ENCODE measurements at places on chromosomes 2 and 18.
A peak's percentile ranks its signal among the peaks of the same experiment; 100 is the strongest.

- no peak for DNase-seq
Observed at GRCh38 chr2:240196716-240197461, 56.4 kb upstream of the OTOS start.

DNA sequence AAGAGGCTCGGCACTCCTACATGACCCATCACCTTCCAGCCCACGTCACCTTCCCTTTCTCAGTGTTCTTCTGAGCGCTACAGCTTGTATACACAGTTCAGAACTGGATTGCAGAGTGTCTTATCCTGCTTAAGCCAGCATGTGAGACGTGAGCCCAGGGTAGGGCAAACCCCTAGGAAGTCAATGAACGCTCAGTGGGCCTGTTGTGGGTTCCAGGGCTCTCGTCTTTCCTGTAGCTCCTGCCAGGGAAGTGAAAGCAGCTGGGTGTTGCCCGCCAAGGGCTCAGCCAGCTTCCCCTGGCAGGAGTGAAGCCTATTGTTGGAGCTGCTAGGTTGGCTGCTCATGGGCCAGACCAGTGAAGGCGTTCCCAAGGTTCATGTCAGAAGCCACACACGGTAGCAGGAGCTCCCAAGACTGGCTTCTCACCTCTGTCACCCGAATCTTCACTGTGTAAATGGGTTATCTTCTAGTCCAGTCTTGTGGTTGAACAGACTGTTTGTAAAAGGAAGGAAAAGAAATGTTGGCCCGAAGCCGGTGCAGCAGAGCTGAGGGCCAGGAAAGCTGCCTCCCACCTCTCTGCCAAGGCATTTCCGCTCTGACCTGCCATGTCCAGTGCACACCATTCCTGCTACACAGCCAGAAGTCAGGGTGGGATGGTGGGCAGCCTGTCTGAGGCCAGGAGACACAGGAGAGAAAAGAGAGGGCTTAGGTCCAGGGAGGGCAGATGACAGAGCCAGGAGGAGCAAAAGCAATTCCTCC, 69.6 kb upstream of the RMDN2 start:
- peak; percentile 20 for DNase-seq

DNA sequence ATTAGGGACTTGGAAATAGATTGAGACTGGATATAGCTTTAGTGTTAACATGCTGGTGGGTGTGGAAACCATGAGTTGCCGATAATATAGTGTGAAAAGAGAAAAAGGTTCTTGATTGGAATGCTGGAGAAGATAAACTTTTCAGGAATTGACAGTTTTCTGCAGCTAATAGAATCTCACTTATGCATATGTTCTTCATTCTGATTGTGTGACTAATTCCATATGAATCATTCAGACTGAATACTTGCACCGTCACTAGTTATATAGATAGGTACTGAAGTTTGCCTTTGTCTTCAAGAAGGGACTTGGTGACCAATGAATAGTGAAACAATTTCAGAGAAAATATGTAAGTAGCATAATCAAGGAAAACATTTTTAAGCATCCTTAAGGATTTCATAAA, 225.7 kb upstream of the FOSL2 start:
- DNase-seq, result peak; percentile 59

DNA sequence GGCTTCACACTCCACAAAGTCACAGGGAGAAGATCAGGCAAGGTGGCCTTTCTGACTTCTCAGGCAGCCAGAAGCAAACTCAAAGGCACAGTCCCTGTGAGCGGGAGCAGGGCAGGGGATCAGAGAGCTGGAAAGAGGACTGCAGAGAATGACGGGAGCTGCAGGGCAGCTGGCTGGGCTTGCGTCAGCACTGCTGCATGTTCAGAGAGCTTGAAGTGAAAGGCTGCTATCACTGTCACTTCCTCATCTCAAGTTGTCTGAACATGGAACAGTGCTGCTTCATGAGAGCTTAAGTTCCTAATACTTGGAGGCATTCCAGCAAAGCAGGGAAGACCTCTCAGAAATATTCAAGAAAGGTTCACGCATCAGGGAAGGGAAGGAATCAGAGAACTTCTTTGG, 20.4 kb downstream of the TGFBRAP1 start:
- DNase-seq, result peak; percentile 58

DNA sequence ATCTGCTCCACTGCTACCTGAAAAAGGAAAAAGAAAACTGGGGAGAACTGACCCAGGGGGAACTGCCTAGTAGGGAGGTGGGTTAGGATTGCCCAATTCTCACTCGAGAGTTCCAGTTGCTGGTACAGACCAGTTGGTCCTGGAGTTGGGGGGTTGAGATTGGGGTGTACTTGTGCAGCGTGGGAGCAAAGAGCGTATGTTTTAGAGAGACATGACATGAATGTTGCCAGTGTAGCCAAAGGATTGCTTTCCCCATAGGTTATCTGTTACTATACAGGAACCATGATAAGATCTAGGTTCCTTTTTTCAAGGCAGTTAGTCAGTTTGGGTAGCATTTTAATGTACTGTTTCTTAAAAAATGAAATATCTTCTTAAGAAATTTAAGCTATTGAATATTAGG, 68.6 kb downstream of the APLF start:
- no peak for DNase-seq

DNA sequence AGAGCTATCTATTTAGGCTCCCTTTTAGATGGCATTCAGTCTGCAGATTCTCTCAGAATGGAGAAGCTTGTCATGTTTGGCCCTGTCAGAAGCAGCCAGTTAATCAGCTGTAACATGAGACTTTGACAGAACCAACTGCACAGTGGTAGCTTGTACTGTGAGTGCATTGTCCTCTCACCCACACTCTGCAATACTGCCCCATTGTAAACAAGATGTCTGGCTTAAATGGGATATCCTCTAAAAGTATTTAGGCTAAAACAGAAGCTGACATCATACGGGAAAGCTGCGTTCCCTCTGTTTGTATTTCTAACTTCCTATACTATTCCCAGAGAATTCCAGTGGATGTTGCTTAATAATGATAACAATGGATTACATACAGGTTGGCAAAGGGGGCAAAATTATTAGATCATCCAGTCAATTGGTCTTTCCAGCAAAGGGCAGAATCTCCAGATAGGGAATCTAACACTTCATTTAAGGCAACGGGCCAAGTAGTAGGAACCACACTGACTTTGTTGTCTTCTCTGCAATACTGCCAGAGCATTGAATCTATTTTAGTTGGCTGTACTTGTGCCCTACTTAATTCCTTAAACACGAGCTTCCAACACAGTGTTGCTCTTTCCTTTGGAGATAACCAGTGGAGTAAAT, 15.4 kb upstream of the STAT4 start:
- DNase-seq, result peak; percentile 85

GRCh38 chr2:134207589-134208209, 46.2 kb upstream of the MGAT5 start:
- DNase-seq, result peak; percentile 57

- peak; percentile 88 for DNase-seq
Observed at GRCh38 chr18:59787998-59788790, 91.0 kb upstream of the CCBE1 start.

DNA sequence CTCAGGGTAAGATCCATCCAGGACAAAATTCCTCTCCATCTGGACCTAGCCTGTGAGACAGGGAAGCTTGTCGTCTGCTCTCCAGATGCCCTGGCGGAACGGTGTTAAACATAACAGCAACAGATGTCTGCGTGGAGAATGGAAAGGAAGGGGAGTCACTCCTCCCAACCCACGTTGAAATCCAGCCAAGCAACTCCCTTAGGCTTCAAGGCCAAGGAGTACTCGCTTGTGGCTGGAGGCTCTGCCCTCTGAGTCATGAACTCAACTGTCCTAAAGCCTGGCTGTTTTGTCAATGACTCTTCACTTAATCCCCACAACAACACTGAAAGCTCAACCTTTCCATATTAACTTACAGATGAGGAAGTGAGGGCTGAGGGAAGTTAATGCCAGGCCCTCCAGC, 42.2 kb downstream of the TPO start:
- DNase-seq, result peak; percentile 8

GRCh38 chr2:129929321-129930290, 49.9 kb upstream of the RAB6C start:
- DNase-seq, result peak; percentile 20

DNA sequence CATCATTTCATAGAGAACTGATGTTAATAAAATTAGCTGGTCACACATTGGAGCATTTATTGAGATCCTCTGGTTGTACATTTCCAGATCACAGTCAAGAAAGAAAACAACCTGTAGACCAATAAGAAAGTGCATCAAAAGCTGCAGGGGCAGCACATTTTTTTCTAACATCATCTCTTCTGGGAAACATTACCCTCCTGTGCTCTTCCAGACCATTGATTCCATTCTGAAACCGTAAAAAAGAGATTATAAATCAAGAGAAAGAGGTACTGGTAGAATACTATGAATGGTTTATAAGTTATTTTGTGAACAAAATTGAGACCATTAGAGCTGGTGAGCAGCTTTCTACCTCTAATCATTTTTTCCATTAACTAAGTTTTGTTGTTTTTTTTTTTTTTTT, 1548.2 kb upstream of the CELF4 start:
- no peak for DNase-seq

GRCh38 chr2:160582490-160583145, 89.0 kb upstream of the RBMS1 start:
- peak; percentile 87 for DNase-seq

- DNase-seq, result no peak
Observed at GRCh38 chr2:181063696-181064095, 83.3 kb downstream of the UBE2E3 start.

- DNase-seq, result no peak
Observed at GRCh38 chr2:190766595-190766994, 114.0 kb upstream of the GLS start.

DNA sequence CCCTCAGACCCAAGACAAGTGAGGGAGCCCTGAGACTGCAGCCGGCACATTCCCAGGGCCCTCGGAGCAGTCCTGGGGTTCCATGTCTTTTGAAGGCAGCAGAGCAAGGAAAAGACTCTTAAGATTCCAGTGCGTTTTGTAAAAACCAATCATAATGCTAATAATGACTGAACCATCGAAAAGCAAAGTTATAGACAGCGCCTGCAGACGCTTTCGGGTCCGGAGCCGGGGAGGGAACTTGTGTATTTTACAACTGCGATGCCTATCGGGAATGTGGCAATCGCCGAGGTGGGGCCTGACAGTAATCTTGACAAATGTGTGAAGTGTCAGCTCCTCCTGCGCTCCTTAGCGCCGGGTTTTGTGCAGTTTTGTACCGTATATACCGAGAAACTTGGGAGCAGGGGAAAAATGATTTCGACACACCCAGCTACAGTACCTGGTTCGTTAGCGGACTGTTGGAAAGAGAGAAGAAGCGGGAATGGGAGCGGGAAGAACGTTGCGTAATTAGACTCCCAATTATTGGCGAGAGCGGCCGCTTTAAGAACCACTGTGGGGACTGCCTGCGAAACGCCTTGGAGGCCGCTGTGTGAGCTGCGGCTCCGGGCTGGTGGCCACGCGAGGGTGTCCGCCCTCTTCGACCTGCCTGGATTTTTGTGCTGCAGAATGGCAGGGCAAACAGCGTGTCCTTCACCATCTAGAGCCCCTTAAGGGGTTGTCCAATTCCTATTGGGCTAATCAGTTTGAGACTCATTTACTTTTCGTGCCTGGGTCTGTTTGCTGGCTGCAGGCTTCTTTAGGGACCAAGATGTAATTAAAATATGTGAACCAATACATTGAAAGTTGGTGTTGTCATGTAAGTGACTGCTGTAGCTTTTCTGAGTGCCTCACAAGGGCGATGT, 2.4 kb downstream of the EPAS1 start:
- DNase-seq, result peak; percentile 81

GRCh38 chr2:238285653-238286082, 2.7 kb downstream of the PER2 start:
- peak; percentile 94 for DNase-seq

DNA sequence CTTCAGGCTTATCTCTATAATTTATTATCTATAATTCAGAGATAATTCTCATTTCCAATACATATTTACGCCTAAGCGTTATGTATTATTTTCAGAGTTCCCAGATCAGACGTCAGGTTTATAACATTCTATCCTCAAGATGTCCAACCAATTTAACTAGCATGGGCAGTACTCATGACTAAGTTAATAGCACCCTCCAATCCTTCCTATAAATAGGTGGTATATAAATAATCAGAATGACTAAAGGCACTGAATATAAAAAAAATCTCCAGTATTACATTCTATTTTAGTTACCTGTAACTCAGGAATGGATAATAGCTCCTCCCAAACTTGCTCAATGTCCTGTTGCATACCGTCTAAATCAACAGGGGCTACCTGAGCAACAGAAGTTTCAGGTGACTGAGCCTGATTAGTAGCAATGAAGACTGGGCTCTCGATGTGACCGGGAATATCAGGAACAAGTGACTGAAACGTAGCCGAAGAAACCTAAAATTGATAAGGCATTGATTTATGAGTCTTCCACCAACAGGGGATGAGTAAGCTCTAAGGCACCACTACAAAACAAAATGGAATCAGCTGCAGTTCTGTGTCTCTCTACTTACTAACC, 19.6 kb downstream of the HNRNPA3 start:
- no peak for DNase-seq

- DNase-seq, result no peak
Observed at GRCh38 chr2:195823206-195823605, 166.2 kb downstream of the SLC39A10 start.

All from iris pigment epithelial cell (primary cell).